ENCODE measurements at places on chromosomes 3 and 15.
A peak's percentile ranks its signal among the peaks of the same experiment; 100 is the strongest.

DNA sequence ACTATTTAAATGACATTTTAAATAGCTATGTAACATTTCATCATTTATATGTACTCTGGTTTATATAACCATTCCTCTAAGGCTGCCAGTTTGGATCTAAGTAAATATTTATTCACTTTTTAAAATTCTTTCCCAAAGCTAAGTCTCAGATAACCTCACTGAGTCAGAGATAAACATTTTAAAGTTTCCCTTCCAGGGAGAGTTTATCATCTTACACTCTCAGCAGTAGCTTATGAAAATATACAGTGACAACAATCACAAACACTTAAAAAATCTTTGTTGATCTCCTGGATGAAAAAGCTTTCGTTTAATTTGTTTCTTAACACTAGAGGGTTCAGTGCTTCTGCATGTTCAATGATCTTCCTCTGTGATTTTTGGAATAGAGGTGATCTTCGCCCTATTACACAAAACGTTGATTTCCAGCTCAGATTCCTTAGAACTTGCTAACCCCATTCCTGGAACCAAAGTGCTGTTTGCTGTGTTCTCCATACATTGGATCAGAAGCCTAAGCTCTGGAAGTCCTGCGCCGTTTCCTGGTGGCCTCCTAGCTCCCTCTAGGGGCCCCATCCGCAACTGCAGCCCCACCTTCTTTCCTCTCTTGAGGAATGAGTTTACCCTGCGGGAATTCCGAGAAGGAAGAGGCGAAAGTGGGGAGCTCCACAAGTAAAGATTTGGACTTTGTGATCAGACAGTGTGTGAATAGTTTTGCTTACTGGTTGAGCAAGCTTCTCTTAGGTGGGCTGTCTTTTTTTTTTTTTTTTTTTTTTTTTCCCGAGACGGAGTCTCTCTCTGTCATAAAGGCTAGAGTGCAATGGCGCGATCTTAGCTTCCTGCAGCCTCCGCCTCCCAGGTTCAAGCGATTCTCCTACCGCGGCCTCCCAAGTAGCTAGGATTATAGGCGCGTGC lies 29.3 kb upstream of the SACM1L start:
- no peak for DNase-seq

DNA sequence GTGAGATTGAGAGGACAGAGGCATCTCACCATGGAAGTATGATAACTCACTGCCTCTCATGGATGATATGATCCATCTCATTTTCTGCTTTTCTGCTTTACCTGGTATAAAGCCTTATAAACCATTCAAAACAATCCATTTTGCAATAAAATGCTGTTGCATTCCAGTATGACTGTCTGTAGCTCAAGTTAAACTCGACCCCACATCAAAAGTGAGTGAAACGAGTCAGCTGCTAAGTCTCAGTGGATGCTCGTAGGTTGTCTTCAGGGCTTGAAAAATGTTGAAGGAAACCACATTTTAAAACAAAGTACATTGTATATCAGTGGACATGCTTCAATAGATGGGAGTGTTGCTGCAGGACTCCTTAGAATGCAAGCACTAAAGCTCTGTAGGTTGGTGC lies 839.0 kb downstream of the TUSC7 start:
- no peak for DNase-seq

DNA sequence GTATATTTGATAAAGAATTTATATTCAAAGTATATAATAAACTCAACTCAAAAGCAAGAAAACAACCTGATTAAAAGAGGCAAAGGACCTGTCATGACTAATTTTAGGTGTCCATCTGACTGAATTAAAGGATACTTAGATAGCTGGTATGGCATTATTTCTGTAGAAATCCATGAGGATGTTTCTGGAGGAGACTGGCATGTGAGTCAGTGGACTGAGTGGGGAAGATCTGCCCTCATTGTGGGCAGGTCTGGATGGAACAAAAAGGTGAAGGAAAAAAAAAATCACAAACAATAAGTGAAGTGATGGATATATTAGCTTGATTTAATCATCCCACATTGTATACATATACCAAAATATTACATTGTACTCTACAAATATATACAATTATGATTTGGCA lies 16.6 kb downstream of the ANKRD28 start:
- no peak for DNase-seq

GRCh38 chr3:187041362-187042307 lies 97.7 kb downstream of the RPL39L start:
- no peak for DNase-seq

- DNase-seq, result no peak
Measured at GRCh38 chr3:149621218-149622005, 36.4 kb downstream of the WWTR1 start.

DNA sequence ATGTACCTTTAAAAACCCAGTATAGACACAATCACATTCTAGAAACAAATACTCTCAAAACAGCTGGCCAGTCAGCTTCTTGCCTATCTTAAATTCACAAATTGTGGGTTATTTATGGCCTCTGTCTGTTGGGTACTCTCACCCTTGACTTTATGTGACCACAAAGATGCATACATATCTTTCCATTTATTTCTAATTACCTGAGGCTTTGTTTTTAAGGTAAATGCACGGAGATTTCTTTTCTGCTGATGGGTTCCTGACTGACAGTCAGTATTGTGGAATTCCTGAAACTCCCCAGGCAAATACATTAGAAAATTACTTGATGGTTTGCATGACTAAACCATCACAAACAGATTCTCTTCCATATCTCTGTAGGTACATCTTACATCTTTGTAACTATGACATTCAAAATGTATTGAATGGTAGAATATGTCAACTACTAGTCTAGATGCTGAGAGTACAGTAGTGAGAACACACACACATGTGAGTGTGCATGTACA lies 107.7 kb downstream of the EDEM1 start:
- no peak for DNase-seq

DNA sequence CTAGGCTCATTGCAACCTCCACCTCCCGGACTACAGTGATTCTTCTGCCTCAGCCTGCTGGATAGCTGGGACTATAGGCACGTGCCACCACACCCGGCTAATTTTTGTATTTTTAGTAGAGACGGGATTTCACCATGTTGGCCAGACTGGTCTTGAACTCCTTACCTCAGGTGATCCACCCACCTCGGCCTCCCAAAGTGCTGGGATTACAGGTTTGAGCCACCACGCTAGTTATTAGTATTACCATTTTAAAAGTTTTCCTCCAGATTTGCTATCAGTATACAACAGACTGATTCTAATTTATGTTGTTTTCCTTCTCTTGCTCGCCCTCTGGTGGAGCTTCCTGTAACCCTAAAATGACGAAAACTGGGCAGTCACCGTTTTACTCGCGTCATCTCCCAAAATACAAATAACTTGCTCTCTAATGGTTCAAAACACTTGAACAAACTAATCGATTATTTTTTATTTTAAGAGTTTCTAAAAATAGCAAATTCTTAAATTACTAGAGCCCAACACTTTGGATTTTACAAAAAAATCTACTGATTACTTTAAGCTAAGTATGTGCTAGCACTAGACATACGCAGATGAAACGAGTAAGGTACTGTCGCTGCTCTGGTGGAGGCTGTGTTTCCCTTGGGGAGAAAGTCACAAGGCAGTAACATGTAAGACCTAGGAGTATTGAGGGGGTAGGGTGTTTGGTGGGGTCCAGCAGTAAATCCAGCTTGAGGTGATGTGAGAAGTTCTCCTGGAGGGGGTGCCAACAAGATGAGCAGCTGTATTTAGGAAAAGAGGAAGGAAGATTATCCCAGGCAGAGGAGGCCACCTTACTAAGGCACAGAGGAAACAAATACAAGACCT lies 203.3 kb downstream of the MBNL1 start:
- DNase-seq, result peak; percentile 25

DNA sequence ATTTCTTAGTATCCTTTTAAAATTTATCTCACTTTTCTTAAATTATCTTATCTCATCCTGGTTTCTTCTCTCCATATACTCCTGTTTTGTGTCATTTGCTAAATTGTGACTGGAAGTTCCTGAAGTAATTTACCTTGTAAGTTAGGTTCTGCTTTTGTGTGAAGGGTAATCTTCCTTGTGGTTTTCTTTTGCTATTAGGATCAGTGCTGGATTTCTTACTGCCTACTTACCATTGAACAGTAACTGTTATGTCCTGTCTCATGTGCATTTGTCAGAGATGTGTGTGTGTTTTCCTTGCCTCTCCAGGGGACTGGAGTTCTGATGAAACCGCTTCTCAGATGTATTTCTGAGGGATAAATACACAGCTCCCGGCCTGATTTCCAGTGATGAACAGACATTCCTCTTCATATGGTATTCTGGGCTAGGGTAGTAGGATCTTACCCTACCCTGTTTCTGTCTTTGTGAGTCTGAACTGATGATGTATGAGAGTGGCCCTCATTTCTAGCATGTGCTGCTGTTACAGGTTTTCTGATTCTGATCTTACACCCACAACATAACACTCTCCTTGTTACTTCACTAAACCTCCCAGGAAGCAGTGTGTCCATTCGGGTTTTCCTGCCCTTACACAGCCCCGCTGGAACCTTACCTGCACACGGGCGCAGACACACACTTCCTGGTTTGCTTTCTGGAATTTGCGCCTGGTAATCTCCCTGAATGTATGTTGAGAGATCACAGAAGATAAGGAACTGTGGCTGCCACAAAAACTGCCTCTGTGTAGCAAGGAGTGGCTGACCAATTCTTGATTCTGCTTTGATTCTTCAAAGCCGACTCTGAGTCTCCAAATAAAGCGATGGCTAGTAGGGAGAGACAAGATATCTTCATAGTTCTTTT lies 14.7 kb downstream of the PAK2 start:
- DNase-seq, result no peak

- DNase-seq, result peak; percentile 48
Measured at GRCh38 chr3:141050576-141051442, at the start of gene SPSB4. SPSB4 (plus strand) TSS chr3:141051347; CDS start chr3:141066105, 14,758 bp downstream.

DNA sequence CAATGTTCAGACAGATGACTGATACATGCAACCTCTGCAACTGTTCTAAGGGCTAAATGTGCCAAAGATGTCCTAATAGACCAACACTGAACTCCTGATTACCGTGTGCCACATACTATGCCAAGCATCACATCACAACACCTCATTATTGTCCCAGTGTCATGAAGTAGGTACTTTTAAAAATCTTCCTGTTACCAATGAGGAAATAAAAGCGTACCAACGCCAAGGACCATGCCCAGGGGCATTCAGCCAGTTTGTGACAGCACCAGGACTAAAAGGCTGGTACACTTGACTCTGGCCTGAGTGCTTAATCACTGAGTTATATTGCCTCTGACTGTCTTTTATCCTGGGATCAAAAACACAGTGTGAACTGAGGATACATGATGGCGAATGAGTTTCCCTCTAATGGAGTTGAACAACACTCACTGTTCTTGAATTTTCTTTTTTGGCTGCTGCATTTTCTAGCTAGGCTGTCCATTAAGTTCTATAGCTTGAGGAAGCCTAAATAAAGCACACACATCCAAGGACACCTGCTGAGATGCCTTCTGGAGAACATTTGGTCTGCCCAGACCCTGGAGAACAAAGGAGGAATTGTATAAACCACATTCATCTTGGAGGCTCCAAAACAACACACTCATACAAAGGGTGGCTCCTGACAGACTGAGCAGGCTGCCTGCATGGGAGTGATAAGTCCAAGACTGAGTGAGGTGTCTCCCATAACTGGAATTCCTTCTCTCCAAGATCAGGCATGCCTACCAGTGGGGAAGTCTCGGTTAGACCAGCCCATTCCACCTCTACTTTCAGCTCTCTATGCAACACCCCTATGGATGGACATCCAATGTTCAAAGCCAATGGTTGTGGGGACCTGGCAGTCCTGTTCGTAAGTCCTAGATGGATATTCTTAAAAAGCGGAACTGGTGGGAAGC lies 126.7 kb upstream of the PRICKLE2 start:
- DNase-seq, result no peak

GRCh38 chr3:179829401-179829800 lies 176.6 kb downstream of the USP13 start:
- no peak for DNase-seq

DNA sequence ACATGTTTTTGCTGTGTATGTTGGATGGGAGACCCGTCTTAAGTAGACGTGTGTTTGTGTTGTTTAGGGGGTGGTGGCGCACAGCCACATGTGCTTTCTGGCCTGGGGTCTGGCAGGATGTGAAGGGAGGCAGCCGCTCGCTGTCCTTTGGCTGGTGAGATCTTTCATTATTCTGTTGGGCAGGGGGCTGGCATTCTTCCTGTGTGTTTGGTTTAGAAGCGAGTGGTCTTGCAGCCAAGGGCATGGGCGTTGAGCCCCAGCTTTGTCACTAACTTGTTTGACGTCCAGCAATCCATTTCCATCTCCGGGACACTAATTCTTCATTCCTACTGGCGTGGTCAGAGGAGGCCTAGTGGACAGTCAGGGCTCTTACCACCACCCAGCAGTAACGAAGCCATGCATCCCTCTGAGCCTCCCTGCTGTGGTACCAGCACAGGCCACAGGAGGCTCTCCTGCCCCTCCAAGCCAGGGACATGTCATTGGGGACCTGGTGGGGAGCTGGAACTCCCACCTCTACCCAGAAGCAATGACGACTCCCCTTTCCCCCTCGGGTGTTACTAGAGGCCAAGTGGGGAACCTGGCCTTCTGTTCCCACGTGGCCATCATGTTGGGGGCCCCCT lies 10.7 kb downstream of the THSD4 start:
- DNase-seq, result no peak

- peak; percentile 68 for DNase-seq
Measured at GRCh38 chr3:128969993-128970739, 23.7 kb downstream of the CFAP92 start.

DNA sequence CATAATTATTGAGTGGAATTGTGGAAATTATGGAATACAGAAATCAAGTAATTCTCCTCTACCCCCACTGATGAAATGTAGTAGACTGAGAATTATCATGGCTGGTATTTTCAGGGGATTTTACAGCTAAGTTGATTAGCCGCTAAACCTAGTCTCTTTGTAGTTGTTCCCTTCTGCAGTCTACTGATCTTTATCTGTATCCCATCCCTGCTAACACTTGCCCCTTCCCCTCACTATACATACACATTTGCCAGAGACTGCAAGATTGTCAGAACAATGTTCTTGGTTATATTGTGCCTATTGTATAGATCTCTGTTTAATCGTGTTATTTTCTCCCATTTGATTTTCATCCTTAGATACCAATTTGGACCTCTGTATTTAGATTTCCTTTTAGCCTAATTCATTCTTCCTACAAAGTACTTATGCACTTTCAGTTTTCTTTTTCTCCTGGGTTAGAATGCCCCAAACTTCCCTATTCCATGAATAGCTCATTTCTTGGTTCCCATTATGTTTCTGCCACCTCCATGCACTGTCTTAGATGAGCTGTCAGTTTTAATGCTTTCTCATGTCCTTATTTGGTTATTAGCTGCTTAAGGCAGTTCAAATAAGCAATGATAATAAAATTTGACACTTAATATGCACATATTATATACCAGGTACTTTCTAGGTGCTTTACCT lies 86.9 kb downstream of the CDIN1 start:
- DNase-seq, result no peak
